ENCODE measurements at places on chromosomes 1 and 21. TPM values are rescaled to one million over a fixed set of nuclear protein-coding genes. Genes with fewer than 3 reads are reported as not detected.

The PIGM gene
- 2.8 TPM for total RNA-seq

DNA sequence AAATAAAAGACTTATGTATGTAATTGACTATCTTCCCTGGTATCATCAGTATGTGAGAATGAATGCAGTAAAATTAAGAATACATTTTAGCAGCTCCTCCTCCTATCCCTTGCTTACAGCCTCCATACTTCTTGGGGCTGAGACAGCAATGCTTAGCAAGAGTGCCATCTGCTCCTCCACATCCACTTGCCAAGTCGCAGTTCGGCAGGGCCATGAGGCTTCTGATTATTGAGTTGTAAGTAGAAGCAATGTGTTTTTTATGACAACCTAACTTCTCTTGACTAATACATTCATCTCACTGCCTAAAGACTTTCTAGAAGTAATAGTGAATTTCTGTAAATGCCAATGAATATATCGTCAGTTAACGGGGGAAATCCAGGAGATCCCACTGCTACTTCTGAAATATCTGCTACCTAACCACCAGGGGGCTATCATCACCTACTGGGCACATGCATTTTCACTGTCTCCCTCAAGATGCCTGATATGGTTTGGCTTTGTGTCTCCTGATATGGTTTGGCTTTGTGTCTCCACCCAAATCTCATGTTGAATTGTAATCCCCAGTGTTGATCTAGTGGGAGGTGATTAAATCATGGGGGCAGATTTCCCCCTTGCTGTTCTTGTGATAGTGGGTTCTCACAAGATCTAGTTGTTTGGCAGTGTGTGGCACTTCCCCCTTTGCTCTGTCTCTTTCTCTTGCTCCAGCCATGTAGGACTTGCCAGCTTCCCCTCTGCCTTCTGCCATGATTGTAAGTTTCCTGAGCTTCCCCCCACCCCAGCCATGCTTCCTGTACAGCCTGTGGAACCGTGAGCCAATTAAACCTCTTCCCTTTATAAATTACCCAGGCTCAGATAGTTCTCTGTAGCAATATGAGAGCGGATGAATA, 59.6 kb downstream of the EXTL2 start:
- no peak overlapping the region for H3K27ac ChIP-seq
- H3K4me1 ChIP-seq, result no peaks in the 10 kb centered on the region
- H3K36me3 ChIP-seq, result no peaks in the 10 kb centered on the region
- no peak overlapping the region for H3K4me3 ChIP-seq

The IQGAP3 gene
- 0.06 TPM for total RNA-seq

The TMIGD3 gene
- total RNA-seq, result 2.2 TPM

GRCh38 chr1:178323067-178323466, 173.7 kb downstream of the CLEC20A start:
- H3K27me3 ChIP-seq, result no peaks in the 10 kb centered on the region
- no peaks in the 10 kb centered on the region for H3K4me1 ChIP-seq
- H3K36me3 ChIP-seq, result no peaks in the 10 kb centered on the region

- no peaks in the 10 kb centered on the region for H3K4me1 ChIP-seq
- H3K27ac ChIP-seq, result no peak overlapping the region
- H3K27me3 ChIP-seq, result no peaks in the 10 kb centered on the region
- no peaks in the 10 kb centered on the region for H3K36me3 ChIP-seq
- no peak overlapping the region for H3K4me3 ChIP-seq
These were observed 36.7 kb upstream of the PDC start for GRCh38 chr1:186497651-186498050.

The CFHR2 gene
- not detected for total RNA-seq

The HAO2 gene
- total RNA-seq, result not detected

DNA sequence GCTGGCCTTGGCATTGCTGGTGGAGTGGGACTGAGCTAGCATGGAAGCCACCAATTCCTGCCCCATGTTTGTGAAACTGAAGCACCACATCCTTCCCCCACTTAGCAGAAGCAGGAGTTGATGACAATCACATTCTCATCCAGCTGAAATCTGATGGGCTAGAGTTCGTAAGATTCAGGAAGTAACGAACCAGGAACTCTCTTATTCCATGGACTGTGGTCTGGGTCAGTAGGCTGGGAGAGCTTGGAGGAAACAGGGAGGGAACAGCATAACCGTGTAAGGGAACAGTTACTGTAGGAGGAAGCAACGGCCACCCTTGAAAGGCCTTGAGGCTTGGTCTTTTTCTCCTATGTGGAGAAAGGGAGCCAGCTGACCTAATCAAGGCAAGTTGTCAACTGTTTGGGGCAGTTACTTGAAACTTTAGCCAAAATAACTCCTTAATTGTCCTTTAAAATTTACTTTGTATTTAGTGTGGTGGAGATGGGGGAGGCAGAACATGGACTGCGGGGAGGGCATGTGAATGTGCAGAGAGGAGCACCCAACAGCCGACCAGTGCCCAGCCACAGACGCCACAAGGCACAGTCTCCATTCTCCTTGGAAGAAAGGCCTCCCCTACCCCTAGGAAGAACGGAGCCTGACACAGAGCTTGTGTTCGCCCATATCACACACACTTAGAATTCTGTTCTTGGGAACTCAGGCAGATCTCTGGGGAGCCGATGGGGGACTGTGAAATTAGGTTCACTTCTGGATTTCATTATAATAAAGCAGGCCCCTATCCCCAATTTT, 2.0 kb upstream of the COQ8A start:
- H3K36me3 ChIP-seq, result no peaks in the 10 kb centered on the region
- peak overlapping the region; percentile 92 for H3K4me3 ChIP-seq
- DNase-seq, result no peak

DNA sequence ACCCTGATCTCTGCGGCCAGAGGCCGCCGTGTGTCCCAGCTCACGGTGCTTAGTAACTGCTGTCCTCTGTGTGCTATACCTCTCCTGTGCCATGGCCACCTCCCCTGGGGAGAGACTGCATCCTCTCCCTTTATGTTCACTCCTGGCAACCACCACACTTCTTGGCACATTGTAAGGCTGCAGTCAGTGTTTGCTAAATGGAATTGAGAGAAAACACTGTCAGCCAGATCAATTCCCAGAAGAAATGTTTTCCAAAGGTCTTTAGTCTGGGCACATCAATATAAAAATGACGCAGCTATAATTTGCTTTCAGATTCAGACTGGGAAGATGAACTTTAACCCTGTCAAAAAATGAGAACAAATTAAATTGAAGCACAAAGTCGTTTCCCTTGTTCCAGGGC, 96.8 kb downstream of the BEND5 start:
- no peak for DNase-seq
- H3K27me3 ChIP-seq, result no peaks in the 10 kb centered on the region
- no peaks in the 10 kb centered on the region for H3K36me3 ChIP-seq
- H3K4me3 ChIP-seq, result no peak overlapping the region

DNA sequence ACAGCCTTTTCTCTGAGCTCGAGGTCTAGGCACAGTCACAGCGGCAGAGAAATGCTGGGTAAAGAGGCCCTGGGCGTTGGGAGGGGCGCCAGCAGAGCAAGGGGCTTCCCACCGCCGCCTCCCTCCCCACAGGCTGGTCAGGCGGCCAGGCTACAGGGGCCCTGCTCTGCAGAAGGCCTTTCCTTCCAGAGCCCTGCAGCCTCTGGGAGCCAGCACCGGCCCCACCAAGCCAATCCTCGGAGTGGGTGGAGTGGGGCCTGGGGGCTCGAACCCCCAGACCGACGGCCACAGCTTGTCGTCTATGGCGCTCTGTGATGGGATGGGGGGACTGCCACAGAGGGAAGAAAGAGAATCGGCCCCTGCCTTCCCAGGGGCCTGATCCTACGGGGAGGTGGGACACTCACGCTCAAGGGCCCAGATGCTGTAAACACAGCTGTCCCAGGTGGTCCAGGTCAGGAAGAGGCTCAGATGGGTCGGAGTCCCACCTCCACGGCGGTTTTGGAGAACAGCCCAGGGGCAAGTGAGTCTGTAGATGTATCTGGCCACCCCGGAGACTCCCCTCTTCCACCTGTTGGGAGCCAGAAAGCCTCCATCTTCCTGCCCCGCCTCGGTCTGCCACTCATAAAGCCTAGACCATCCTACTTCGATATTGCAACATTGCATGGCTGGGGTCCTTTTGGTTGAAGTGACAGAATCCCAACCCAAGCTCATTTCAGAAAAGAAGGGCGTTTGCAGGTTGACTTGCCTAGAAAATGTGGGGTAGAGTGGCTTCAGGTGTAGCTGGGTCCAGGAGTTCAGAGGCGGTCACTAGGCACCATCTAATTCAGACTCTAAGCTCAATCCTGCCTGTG, 95.6 kb downstream of the SIK1 start:
- H3K27me3 ChIP-seq, result no peaks in the 10 kb centered on the region
- H3K4me3 ChIP-seq, result no peak overlapping the region
- no peak overlapping the region for H3K27ac ChIP-seq
- H3K36me3 ChIP-seq, result no peaks in the 10 kb centered on the region
- peaks cover 15% of the 10 kb centered on the region for H3K4me1 ChIP-seq

- H3K27ac ChIP-seq, result no peak overlapping the region
- no peak overlapping the region for H3K4me3 ChIP-seq
- peak; percentile 66 for DNase-seq
- H3K36me3 ChIP-seq, result no peaks in the 10 kb centered on the region
- H3K4me1 ChIP-seq, result no peaks in the 10 kb centered on the region
These were observed 34.6 kb upstream of the DNAH14 start for GRCh38 chr1:224894915-224895314.

GRCh38 chr1:242011894-242012660, 13.2 kb upstream of the MAP1LC3C start:
- H3K4me1 ChIP-seq, result peaks cover 4% of the 10 kb centered on the region
- no peaks in the 10 kb centered on the region for H3K36me3 ChIP-seq
- peaks cover 7% of the 10 kb centered on the region for H3K27me3 ChIP-seq
- H3K4me3 ChIP-seq, result no peak overlapping the region
- no peak overlapping the region for H3K27ac ChIP-seq

The SLC22A15 gene
- 2.2 TPM for total RNA-seq

The SRGAP2C gene
- 35.3 TPM for total RNA-seq

- no peak overlapping the region for H3K4me3 ChIP-seq
- H3K4me1 ChIP-seq, result no peaks in the 10 kb centered on the region
- H3K27me3 ChIP-seq, result no peaks in the 10 kb centered on the region
These were observed 155.4 kb downstream of the URB2 start for GRCh38 chr1:229781453-229781852.

The AGMAT gene
- total RNA-seq, result not detected

DNA sequence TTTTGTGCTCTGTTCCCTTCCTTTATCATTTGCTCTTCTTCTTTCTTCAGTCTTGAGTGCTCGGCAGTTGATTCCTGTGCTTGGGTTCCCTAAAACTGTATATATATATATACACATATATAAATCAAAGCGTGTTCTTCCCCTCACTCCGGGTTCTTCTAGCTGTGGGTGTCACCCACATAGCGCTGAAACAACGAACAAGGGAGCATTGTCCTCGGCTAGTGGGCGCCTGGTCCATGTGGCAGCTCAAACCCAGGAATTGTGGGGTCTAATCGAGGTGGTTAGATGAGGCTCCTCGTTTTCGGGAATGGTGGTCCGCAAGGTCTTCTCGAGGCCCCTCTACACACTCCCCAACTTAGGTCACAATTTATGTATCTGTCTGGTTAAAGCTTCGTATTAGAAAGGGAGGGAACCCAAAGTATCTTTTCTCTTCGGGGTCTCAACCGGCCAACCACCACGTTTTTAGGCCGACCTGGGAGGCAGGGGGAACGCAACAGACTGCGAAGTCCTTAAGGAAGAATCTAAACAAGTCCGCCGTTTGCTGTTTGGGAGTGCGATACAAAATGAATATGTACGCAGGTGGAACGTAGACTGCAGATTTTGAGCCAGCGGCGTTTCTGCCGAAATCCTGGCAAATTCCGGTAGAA, 504 bp upstream of the SDHC start:
- no peaks in the 10 kb centered on the region for H3K27me3 ChIP-seq
- H3K4me1 ChIP-seq, result peaks cover 22% of the 10 kb centered on the region
- no peak for DNase-seq
- H3K27ac ChIP-seq, result peak overlapping the region; percentile 94
- H3K4me3 ChIP-seq, result peak overlapping the region; percentile 87

DNA sequence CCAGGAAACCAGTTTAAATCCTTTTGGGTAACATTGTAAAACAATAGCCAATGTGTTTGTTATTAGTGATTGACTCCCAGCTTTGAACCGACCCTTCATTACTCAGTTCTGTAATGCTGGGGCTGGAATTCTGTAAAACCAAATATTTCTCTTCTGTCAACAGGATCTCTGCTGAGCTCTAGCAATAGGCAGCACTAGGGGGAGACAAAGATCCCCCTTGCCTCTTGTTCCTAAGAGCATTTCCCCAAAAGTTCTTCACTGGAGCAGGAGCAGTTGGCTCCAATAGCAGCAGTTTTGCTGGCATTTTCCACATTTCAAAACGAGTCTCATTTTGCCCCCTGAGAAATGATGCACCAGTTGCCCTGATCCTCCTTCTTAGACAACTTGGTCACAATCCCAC, 1671.1 kb downstream of the MRPL39 start:
- H3K4me1 ChIP-seq, result no peaks in the 10 kb centered on the region
- no peaks in the 10 kb centered on the region for H3K27me3 ChIP-seq

The WNT3A gene
- not detected for total RNA-seq

The MAN1C1 gene
- 21.1 TPM for total RNA-seq

DNA sequence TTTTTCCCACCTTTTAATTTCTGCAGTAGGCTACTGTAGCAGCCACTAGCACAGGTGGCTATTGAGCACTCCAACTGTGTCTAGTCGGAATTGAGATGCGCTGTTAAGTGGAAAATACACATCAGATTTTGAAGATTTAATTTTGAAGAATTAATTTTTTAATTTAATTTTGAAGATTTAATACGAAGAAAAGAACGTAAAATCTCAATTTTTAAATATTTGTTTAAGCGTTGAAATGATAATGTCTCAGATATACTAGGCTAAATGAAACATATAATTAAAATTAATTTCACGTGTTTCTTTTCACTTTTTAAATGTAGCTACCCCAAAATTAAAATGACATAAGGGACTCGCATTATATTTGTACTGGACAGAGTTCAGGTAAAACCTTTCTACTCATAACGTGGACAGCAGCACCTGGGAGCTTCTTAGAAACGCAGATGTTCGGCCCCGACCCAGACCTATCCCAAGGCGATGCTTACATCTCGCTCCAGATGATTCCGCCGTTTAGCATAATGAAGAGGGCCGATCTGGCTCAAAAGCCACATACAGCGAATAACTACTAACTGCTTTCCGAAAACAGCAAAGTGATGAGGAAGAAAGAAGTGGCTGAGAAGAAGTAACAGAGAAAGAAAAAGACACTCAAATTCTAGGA, 717 bp downstream of the CRYZL1 start:
- H3K4me3 ChIP-seq, result peak overlapping the region; percentile 87
- no peaks in the 10 kb centered on the region for H3K27me3 ChIP-seq
- peak overlapping the region; percentile 93 for H3K27ac ChIP-seq

GRCh38 chr1:79683420-79683819, 676.9 kb upstream of the ADGRL4 start:
- no peaks in the 10 kb centered on the region for H3K36me3 ChIP-seq
- DNase-seq, result no peak
- no peak overlapping the region for H3K27ac ChIP-seq
- H3K4me1 ChIP-seq, result no peaks in the 10 kb centered on the region

The PBXIP1 gene
- 309 TPM for total RNA-seq

DNA sequence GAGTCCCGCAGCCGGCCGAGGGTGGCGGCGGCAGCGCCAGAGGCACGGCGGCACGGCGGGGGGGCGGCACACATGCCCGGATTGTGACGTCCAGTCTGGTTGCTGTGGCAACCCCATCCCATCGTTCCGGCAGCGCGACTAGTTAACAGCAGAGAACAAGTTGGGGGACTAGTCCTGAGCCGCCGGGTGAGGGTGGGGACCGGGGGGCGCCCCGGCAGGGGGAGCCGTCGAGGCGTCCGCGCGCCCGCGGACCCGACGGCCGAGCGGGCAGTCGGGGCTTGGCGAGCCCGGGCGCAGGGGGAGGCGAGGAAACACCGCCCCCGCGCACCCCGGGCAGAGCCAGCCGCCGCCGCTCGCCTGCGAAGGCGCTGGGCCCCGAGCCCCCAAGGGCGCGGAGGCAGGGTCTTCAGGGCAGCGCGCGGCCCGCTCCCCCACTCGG, at the start of gene CHD5:
CHD5 (minus strand) TSS at position 54 of the 439 bp plus-strand sequence. CDS start 298 bp downstream, outside the sequence.
- peaks cover 11% of the 10 kb centered on the region for H3K36me3 ChIP-seq
- H3K27ac ChIP-seq, result peak within 1 kb of the TSS; percentile 62
- no peak for DNase-seq
- peak within 1 kb of the TSS; percentile 51 for H3K4me3 ChIP-seq

The LRRC71 gene
- not detected for total RNA-seq

All from esophagus muscularis mucosa (tissue), 4 donors.